ENCODE measurements at places on chromosomes 1 and 21. TPM values are rescaled to one million over a fixed set of nuclear protein-coding genes. Genes with fewer than 3 reads are reported as not detected.

Gene FLG2
- not detected for total RNA-seq

Gene KIAA1614
- total RNA-seq = 9.7 TPM

Gene SLC9C2
- not detected for total RNA-seq

Gene PHGDH
- 246 TPM for total RNA-seq

Gene TNFRSF18
- not detected for total RNA-seq

Gene NHLH1
- not detected for total RNA-seq

Gene GJA8
- total RNA-seq = not detected

GRCh38 chr1:163173121-163173520 is 29.6 kb downstream of the RGS5 start:
- DNase-seq = peak; percentile 35

DNA sequence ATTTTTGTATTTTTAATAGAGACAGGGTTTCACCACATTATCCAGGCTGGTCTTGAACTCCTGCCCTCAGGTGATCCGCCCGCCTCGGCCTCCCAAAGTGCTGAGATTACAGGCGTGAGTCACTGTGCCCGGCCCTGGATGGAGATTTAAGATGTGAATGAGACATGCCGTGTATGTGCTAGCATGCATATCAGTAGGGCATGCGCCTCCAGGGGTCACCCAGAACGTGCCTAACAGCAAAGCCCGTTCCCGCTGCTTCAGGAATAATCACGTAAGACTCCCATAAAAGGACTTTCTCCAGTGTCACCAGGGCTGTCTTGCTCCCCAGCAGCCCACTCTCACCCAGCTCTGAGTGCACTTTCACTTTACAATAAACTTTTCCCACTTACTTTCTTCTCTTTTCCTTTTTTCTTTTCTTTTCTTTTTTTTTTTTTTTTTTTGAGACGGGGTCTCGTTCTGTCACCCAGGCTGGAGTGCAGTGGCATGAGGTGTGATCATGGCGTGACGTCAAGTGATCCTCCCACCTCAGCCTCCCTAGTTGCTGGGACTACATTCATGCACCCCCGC is 46.9 kb upstream of the DISP3 start:
- no peak for DNase-seq

DNA sequence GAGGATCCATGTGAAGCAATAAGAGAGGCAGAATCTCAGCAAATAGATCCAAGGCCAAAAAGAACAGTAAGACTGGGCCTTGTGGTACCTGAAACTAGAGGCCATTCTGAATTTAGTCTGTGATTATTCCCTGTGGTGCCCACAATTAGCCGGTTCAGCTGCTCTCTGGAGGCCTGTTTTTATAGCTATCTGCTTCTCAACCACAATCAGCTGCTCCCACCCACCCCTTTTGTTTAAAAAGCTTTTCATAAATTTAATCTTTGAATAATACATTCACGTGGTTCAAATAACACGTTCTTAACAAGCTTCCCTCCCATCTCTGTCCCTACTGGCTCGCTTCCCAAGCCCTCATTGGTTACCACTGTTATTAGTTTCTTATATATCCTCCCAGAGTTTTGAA is 18.0 kb downstream of the UBE2T start:
- no peak for DNase-seq

GRCh38 chr1:91054780-91055481 is 33.1 kb upstream of the ZNF644 start:
- no peak for DNase-seq

DNA sequence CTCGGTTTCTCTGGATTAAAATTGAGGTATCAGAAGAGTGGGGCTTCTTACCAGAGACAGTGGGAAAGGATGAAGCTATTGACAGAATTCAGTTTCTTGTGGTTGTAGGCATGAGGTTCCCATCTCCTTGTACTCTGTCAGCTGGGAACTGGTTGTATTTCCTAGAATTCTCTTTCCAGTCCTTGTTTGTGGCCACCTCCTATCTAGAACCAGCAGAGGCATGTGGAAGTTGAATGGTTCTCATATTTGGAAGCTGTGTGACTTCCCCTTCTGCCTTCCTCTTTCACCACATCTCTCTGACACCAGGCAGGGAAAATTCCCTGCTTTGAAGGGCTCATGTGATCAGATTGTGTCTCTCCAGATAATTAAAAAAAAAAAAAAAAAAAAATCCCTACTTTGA is 457.7 kb upstream of the ADAMTS5 start:
- peak; percentile 79 for DNase-seq

GRCh38 chr1:36846357-36846756 is 188.0 kb downstream of the GRIK3 start:
- DNase-seq = no peak

DNA sequence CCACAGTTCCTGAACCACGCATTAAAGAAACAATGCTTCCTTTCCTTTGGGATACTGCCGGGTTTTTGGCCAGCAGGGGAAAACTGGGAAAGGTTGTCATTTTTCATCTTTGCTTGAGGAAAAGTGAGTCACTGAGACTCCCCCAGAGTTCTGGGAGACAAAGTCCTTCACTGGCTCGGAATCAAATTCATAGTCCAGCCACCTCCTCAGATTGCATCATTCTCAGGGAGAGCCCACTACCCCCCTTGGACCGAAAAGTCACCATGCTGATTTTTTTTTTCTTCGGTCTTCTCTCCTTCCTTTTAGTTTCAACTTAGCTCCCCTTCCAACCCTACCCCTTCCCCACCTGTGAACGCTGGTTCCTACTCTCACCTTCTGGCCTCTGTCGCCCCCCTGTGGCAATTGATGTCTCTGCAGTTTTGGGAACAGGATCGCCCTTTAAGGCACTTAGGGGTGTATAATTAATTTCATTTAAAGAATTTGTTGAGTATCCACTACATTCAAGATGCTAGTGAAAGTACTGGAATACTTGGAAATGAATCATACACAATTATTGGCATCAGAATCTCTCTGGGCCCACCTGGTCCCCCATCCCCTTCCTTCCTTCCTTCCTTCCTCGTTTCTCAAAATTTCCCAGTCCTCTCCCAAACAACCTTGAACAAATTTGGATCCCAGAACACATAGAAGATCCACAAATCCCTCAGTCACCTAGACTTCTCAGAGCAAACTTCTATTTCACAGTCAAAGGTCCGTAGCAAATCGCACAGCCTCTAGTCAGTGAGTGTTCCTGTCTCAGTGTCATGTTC is 6.9 kb downstream of the ACKR1 start:
- peak; percentile 31 for DNase-seq

DNA sequence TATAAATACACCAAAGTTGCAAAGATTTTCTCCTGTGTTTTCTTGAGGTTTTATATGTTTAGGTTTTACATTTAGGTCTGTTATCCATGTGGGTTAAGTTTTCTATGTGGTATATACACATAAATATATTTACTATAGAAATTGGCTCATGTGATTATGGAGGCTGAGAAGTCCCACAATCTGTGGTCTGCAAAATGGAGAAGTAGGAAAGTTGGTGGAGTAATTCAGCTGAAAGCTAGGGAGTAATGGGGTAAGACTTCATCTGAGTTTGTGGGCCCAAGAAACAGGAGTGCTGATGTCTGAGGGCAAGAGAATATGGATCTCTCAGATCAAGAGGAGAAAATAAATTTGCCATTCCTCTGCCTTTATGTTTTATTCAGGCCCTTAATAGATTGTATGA is 146.0 kb downstream of the GPATCH2 start:
- DNase-seq = no peak

DNA sequence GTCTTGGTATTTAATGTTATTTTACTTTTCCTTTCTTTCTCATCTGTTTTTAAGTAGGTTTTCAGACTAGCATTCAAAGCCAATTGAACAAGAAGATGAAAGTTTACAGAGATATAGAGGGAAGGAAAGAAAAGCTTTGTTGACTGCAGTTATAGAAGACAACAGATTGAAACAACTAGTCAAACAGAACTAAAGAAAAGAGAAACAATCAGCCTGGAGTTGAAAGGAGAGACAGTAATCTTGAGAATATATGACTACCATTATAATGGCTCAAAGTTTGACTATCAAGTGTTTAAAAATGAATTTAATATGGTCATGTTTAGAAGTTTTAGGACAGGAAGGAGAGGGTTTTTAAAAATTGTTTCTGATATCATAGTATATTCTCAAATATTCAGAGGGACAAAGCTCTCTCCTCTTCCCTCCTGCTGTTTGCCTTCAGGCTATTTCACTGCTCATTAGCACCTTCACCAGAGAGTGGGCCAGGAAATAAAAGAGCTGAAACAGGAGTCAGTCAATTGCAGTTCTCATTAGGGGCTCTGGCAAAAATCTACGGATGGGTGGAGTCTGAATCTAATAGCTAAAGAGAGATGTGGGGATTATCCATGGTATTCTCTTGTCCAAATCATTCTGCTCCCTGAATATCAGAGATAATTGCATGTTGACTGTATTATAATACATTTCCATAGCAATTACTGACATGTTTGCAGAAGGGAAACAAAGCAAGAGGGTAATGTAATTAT is 577.8 kb downstream of the BRINP3 start:
- no peak for DNase-seq

- DNase-seq = no peak
Measured at GRCh38 chr1:180698580-180698979, 66.8 kb downstream of the XPR1 start.

GRCh38 chr1:181482521-181483284 is 614 bp upstream of the CACNA1E start:
- DNase-seq = no peak

DNA sequence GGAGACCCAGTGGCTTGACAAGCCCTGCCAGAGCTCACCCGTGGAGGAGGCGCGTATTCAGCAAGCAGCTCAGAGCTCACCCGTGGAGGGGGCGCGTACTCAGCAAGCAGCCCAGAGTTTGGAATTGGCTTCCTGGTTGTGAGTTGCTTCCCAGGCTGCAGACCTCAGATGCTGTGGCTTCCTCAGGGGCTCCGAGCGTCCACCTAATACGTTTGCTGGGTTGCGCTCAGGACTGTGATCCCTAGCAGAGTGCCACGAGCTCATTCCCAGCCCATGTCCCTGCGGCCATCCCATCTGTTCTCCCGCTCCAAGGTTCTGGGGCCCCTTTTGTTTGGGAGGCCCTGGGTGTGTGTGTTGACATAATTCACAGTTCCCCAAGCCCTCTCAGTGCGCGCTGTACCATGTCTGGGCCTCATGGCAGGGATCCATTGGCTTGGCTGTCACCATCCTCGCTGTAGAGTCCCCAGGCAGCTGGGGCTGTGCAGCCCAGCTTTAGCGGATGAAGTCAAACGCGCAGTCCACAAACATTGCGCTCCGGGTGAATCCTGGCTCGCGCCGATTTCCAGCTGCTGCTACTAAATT is 3.6 kb downstream of the AJAP1 start:
- no peak for DNase-seq

DNA sequence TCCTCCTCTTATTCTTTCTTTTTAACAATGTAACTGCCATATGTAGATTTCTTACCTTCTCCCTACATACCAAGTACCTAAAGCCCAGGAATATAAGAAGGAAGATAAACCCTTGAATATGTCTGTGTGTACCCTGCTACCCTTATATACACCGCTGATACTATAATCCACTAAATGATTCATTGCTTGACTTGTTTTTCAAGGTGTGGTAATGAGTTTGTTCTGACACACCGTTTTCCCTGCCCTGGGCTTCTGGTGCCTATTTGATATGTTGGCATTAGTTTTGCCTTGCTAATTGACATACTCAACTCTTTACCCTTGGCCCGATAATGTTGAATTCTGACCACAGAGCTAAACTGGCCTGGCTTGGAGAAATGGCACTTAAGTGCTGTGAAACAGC is 64.3 kb downstream of the IL23R start:
- no peak for DNase-seq

GRCh38 chr1:24418898-24419628 is 3.5 kb downstream of the NIPAL3 start:
- peak; percentile 76 for DNase-seq

DNA sequence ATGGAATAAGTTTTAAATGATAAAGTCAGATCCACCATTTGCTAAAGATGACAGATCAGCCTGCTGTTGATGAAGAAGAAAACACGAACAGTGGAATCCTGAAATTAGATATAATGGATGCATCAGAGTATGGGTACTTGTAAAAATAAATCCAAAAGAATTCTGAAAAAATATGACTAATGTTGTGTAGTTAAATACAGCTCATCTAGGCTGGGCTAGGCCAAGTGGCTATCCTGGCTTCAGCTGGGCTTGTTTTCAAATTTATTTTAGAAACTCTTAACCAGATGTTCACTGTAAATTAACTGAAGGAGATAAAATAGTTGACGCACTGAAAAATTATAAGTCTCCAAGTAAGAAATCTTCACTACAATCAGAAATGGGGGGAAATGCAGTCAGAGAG is 7.4 kb upstream of the RGS2 start:
- DNase-seq = peak; percentile 33

DNA sequence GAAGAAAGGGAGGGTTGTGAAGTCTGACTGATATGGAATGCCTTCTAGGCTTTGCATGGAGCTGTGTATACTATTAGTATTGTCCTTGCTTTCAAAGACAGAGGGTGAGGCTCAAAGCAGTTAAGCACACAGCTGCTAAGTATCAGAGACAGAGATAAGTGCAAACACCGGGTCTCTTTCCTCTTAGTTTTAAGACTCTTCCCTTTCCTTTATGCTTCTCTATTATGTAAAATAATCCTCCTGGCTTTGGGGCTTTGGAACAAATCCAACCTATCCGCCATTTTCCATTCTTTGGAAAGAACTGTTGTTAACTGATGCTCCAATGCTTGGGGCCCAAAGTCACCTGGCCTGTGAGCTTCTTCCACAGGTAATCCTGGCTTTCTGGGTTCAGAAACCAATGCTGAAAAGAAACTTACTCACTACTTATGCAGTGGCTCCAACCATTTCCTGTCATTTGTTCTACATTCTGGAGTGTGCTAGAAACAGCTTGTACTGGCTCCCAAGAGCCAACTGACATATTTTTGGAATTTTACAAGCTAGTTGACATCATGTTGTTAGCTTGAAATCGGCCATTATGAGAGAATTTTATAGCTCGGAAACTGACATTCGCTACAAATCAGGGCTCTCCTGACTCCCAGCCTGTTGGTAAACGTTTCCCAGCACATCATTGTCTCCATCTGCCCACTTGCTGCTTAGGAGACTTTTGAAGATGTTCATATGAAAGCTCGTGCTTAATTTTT is 67.5 kb downstream of the DNTTIP2 start:
- peak; percentile 23 for DNase-seq

DNA sequence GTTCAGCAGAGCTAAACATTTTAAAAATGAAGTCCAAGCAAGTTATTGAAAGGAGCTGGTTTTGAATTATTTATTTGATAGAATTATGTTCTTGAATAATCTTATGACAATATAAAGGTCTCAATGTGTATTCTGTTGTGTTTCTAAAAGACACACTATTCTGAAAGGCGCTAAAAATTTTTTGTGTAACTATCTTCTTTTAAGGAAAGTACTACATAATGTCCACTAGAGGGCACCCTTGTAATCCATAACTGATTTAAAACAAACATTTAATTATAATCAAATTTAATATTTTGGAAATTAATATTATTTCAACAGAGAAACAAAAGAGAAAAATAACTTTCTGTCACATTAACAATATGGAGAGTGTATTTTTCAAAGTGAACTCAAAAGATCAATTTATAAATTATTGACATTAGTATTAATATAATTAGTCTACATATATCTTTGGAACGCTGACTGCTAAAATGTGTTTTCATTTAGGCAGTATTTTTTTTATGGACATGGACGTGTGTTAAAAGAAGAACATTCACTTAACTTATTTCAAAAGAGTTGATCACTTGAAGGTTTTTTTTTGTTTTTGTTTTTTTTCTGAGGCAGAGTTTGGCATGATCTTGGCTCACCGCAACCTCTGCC is 248.4 kb downstream of the DENND1B start:
- DNase-seq = peak; percentile 63

Measured in fibroblast of the aortic adventitia (primary cell).